ENCODE measurements at places on chromosomes 6 and 20.

GRCh38 chr6:7975764-7976146, 65.2 kb upstream of the TXNDC5 start:
- no peak for DNase-seq

- DNase-seq, result no peak
Measured at GRCh38 chr20:3628502-3629314, 34.5 kb downstream of the GFRA4 start.

- no peak for DNase-seq
Measured at GRCh38 chr6:142764311-142764710, 180.7 kb downstream of the HIVEP2 start.

DNA sequence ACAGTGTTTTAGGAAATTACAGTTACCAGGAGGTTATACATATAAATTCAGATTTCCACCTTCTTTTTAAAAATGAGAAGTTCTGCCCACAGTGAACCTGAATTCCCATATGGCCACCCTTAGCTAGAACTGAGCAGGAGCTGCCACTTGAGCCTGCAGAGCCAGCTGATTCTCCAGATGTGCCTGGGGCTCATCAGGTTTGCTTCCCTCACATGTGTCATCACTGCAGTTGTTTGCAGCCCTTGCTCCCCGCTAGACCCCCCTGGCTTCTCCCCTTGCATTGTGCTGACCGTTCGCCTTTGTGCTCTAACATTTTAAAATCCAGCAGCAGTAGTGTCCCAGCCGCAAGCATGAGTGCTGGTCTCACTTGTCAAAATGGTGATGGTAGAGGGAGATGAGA, 131.1 kb downstream of the UTRN start:
- no peak for DNase-seq

GRCh38 chr6:69289689-69290495, 506.9 kb downstream of the LMBRD1 start:
- no peak for DNase-seq

DNA sequence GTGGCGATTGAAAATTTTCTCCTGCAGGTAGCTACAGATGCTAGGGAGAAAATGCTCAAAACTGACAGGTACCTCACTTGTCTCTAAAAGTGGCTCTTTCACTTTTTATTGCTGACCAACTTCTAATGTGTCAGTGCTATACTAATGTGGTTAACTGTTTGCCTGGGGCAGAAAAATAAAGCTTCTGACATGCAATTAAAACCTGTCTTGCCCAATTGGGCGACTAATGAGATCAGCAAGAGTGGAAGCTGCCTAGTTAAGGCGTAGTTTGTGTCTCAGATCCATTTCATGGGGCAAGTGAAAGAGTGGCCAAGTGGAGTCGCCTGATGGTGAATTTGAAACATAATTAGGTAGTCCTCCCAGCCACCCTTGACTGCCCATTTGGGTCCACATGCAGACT, 193.3 kb downstream of the TSHZ2 start:
- peak; percentile 26 for DNase-seq

DNA sequence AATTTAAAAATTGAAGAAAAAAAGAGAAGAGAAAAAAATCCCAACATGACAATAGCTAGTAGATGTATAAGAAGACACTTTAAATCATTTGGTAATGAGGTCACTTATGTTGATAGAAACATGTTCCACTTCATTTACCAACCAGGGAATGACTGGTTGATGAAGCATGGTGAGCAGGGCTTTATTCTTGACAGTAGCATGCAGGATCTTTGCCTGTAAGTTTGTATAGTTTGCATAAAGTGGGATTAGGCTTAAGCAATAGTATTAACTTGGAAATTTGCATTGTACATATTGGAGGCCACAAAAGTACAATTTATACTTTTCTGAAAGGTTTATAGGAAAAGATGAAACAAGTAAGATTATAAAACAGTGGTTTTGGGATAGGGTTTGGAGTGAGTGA, 67.0 kb downstream of the NOX3 start:
- no peak for DNase-seq

GRCh38 chr20:43752561-43753301, 25.9 kb upstream of the GTSF1L start:
- DNase-seq, result no peak

DNA sequence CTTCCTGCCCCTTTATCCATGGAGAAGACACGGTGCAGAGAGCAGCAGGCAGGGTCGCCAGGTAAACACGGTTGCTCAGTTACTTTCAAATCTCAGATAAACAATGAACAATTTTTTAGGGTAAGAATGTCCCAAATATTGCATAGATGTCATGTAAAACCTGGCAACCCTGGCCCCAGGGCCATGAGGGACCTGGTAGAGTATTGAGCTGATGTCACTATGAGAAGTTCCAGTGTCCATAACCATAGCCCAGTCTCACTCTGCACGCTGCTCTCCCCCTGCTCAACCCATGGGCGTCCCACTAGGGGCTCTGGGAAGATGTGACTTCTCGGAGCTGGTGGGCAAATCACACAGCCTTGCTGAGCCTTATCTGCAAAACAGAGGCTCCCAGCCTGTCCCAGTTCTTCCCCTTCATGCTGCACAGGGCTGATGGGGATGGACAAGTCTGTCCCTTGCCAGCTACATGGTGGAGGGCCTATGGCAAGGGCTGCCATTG, 71.3 kb upstream of the TOP1 start:
- no peak for DNase-seq

DNA sequence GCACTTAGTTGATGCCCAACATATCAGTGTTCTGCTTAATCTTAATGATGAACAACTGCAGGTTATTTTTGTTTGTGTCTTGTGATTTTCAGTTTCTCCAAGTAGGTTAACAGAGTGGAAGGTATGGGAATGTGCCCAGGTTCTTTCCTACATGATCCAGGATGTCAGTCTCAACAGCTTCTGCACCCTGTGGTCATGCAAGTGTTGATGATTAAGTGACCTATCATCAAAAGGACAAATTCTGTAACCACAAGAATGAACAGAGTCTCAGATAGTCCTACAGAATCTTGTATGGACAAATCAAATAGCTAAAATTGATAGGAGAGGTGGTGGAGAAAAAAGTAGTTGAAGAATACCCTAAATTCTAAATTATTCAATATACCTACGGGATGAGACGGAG, 26.1 kb downstream of the MAN1A1 start:
- no peak for DNase-seq

DNA sequence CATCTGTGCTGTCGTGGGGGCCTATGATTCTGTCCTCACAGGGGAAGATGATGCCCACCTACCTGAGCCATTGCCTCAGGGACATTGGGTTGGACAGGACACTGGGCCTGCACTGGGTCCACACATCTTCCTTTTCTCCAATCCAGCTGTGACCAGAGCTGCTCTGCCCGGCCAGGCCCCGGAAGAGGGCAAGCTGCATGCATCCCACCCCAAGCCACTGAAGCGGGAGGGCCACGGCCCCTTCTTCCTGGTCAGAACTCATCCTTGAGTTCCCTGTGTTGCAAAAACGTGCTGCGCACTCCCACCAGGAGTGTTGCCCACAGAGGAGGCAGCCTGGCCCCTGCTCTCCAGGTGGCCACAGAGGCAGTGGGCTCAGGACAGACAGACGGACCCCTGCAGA, 38.2 kb downstream of the SPDEF start:
- no peak for DNase-seq

GRCh38 chr20:49877386-49877921, 37.9 kb downstream of the SPATA2 start:
- DNase-seq, result no peak

GRCh38 chr6:104959026-104959858, 2.3 kb downstream of the LIN28B start:
- DNase-seq, result no peak

DNA sequence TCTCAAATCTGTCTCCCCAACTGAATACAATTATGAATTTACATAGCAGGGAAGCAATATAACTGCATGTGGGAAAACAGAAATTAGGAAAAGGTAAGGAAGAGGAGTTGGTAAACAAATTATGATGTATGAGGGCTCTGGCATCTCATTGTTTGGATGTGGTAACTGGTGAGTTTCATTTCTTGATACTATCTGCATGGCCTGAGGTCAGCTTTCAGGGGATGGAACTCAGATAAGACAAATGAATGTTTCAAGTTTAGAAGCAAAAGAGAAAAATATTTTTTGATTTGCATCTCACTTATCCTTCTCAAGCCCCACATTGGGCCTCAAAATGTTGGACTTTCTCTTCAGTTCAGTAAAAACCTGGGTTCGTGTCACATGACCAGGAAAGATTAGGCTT, 302.2 kb upstream of the GJE1 start:
- no peak for DNase-seq

GRCh38 chr20:38165089-38165965, at the start of gene TGM2:
TGM2 (minus strand) TSS chr20:38165270; CDS start chr20:38165198, 72 bp downstream.
- no peak for DNase-seq

DNA sequence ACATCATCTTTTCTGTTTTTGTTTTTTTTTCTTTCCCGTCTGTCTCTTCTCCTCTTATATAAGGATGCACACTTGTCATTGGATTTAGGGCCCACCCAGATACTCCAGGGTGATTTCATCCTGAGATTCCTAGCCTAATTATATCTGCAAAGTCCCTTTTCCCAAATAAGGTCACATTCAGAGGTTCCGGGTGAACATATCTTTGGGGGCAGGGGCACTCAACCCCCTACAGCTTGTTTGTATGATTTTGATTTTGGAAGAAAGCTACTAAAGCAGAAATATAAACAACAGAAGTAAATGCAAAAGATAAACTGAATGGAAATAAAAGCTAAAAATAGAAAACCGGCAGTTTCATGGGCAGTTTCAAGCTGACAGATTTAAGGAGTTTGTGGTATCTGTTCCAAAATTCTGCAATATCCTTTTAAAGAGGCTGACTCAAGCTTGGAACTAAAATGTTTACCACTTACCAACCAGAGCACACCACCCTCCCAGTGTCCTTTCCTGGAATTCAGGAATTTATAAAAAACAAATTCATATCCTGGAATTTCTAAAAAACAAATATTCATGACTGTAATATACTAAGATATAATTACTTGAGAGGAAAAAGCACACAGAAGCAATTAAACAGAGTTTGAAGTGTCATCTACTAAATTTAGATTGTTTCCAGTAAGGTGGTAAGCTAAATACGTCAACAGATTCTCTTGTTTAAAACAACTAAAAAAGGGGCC, 100.0 kb upstream of the CARMIL1 start:
- no peak for DNase-seq

- no peak for DNase-seq
Measured at GRCh38 chr6:2792330-2793110, 27.3 kb downstream of the WRNIP1 start.

DNA sequence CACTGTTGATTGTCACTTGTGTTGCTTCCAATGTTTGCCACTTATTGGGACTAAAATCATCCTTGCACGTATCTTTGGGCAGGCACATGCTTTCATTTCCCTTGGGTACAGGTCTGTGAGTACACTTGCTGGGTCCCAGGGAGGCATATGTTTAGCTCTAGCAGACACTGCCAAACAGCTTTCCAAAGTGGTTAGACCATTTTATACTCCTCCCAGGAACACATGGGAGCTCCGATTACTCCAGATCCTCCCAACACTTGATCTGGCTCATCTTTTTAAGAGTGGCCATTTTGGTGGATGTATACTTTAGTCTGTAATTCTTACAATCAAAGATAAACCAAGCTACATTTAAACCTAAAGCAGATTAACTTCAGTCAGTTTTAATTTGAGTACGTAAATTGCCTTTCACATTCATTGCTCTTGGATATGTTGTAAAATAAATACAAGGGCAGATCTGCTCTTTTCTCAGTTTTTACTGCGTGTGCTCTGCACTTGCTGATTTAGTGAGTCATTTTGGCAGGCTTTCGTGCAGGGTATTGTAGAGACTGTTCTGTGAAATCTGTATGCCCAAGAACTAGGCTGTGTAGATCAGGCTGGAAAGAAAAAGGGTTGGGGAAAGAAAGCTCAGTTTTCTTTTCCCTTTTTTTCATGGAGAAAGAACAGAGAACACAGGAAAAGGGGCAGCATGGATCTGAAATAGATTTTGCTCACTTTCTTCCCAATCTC, 19.5 kb downstream of the SLC22A1 start:
- DNase-seq, result no peak

- no peak for DNase-seq
Measured at GRCh38 chr6:84920021-84920420, 155.6 kb upstream of the TBX18 start.

GRCh38 chr6:156795825-156796224, 18.6 kb downstream of the ARID1B start:
- DNase-seq, result no peak

GRCh38 chr6:128919412-128920180, 36.7 kb downstream of the LAMA2 start:
- DNase-seq, result no peak

DNA sequence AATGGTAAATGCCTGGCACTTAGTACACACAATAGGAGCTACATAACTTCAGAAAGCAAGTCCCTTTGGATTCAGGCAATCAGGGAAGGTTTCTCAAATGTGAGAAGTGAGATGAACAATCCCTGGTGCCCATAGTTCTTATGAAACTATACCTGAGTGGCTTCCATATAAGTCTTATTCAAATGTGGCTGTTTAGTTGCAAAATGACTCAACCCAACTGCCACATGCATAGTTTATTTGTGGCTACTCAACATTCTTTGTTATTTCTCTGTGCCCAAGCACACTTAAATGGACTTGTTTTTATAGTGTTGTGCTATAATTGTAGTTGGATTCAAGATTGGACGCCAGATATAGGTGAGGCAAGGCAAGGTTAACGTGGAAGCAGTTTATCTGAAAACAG, 93.7 kb upstream of the ATXN1 start:
- DNase-seq, result peak; percentile 14

- peak; percentile 40 for DNase-seq
Measured at GRCh38 chr6:166470029-166470862, 87.5 kb upstream of the MPC1 start.

DNA sequence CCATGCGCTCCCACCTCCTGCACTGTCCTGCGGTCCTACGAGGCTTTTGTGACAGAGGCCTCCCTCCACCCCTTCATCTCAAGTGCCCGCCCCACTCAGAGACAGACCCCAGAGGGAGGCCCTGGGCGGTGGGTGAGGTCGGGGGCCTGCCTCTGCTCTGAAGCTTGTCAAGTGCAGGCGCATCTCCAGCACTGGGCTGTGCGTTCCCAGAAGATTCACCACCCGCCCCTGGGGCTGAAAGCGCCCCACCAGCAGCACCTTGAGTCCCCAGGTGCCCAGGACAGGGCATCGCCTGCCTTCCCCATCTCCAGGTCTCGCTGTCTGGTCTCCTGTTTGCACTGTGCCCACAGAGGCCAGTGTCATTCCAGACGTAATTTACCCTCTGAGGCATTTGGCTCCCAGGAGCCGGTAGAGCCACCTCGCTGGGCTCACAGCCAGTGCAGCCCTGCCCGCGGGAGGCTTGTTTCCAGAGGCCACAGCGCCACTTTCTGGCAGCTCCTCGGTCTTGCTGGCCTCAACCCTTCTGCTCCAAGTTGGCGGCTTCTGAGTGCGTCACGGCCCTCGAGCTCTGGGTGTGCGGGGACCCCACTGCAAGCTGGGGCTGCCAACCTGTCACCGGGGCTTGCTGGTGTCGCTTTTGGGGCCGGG, 191.1 kb downstream of the TAF4 start:
- peak; percentile 34 for DNase-seq

GRCh38 chr20:63740627-63741353, 1.2 kb downstream of the SLC2A4RG start:
- DNase-seq, result no peak

DNA sequence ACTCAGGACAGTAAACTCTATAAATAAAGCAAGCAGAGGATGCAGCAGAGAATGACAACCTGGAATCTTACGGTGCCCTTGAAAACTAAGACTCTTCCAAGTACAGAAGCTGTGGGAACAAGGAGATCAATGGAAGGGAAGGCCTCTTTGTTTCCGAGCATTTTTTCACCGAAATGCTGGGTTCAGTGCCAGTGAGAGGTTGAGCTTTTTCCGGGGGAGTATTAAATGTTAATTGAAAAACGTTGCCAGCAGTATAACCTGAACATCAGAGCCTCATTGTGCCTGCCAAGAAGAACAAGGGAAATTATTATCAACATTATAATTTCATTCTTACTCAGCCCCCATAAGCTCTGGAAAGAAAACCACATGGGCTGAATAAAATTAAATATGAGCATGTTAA, 17.5 kb downstream of the OPRM1 start:
- DNase-seq, result no peak

Measured in epithelial cell of prostate (primary cell).